Stimulated activated CD8-positive, alpha-beta memory T cell treated with anti-CD3 and anti-CD28 coated beads, Interleukin-15, amount 100 ng/mL, for 1 hour (primary cell): ENCODE measurements at places on chromosomes 12 and 14.
A peak's percentile ranks its signal among the peaks of the same experiment; 100 is the strongest.

GRCh38 chr12:103928682-103929045 lies 1.5 kb upstream of the HSP90B1 start:
- no peak for DNase-seq

- DNase-seq = no peak
Observed at GRCh38 chr12:19196959-19197630, 67.6 kb downstream of the PLEKHA5 start.

- no peak for DNase-seq
Observed at GRCh38 chr12:50397117-50397650, 775 bp upstream of the FAM186A start.

- no peak for DNase-seq
Observed at GRCh38 chr14:76720382-76720813, 40.9 kb upstream of the VASH1 start.

DNA sequence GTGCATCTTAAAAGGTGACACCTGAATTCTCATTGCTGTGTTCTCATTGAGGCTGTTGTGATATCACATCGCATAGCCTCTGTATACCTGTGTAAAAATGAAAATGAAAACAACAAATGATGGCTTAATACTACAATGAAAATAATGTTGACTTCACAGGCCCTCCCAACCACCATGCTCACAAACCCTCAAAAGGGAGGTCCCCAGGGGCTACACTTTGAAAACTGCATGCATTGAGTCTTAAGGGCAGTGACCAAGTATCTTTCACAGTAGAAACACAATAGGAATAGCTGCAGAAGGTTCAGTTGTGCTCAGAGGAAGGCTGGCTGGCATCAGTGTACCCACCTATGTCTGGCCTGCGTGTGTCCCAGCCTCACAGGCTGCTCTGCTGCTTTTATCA lies 27.6 kb upstream of the KCNK13 start:
- DNase-seq = no peak

GRCh38 chr12:2336409-2336829 lies 283.6 kb downstream of the CACNA1C start:
- DNase-seq = no peak

DNA sequence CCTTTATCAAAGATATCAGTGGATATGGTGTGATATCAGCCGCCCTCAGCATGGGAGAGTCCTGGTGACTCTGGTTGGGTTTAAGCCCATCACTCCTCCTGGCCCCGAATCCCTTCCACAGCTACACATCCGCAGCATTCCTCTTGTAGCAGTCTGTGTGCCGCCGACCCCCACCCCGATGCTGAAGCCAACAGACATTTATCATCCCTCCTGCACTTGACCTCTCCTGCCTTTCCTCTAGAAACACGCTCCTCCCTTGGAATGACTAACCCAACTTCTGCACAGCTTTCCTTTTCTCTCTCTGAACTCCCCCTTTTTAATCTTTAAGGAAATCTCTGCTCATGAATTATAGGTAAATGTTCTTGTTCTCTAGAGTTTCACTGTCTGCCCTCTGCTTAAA lies 250.9 kb upstream of the FOXN3 start:
- no peak for DNase-seq

GRCh38 chr14:72916174-72916573 lies 10.1 kb upstream of the DCAF4 start:
- DNase-seq = no peak

GRCh38 chr12:103840876-103841689 lies at the start of gene NT5DC3:
NT5DC3 (minus strand) TSS chr12:103841234; CDS start chr12:103841156, 78 bp downstream.
- DNase-seq = peak; percentile 69

DNA sequence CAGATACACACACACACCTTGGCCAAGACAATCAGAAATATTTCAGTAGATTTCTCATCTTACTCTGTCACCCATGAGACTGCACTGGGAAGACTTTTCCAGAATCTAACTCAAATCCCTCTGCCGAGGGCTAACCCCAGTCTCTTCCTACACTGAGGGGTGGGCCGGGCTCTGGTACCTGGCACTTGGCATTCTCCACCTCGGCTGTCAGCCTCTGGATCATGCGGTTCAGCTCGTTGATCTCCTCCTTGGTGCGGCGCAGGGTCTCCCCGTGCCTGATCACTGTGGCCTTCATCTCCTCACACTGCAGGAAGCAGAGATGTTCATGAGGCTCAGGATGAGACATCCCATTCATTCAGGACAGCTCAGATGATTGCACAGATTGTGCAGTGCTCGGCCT lies 4.9 kb downstream of the KRT83 start:
- no peak for DNase-seq

DNA sequence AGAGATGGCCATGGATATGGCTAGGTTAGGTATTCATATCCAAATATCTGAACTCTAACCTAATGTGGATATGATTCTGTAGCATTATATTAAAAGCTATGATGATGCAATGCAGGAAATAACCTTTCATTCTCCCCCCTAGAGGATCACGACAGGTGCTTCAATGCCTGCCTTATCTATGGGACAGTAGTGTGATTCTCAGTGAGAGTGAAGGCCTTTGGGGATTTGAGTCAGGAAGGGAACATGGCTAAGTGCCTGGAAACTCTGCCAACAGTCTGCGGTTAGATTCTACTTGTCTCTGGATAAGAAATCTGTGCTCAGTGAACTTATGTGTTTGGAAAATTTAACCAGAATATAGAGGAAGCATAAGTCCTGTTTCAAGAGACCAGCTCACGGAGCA lies 81.8 kb downstream of the SLC38A1 start:
- DNase-seq = no peak

DNA sequence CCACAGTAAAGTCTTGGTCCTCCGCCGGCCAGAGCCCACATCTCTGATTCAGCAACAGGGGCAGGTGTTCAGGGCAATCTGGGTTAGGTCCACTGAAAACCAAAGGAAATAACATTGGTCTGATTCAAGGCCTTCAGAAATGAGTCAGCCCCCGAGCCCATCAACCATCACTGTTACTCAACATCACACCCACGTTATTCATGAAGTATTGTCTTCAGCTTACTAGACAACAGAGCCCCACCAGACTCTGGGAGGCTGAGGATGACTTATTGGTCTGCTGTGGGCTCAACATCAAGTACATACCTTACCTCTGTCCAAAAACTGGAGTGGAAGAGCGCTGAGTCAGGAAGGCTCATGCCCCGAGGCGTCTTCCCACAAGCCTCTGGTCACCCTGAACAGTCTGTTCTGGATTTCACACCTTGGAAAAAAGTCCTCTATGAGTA lies 97.5 kb downstream of the ZFP36L1 start:
- no peak for DNase-seq

DNA sequence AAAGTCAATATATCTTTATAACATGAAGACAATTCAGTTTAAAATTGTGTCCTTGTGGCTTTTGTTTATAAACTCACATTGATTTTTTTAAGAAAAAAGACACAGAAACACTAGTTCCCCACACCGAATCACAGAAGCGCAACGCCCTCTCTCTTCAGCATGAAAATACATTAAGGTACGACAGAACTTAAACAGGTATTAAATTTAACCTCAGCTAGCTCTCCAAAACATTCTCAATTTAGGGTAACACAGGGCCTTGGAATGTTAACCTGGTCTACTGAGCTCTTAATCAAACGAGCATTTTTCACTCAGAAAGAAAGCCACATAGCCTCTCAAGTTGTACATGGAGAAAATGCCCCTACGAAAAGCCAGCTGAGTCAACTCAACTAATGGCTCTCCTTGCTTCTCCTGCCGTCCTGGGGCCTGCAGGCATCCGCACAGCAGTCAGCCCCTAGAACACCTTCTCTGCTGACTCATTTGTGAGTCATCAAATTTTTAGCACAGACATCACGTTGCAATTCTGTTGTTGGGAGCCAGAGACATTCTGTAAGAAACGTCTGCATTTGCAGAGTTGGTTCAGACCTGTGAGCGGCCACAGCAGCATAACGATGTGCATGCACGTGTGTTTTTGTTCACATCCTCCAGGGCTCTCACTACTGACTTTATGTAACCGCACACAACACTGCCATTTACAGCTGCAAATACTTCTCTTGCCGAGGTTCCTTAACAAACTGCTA lies 141.6 kb downstream of the ITPR2 start:
- no peak for DNase-seq

DNA sequence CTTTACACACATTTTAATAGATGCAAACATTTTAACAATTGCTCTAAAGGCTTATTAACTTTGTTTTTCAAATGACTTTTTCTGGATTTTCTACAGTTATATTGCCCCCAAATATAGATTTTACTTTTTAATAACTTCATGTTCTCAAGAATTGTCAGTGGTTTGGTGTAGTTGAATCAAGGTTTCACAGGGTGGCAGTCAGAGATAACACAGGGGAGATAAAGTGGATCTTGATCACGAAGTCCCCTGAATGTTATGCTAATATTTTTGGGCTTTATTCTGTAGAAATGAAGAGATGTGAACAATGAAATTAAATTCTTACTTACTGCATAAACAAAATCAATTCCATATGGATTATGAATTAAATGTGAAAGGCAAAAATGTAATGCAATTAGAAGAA lies 248.1 kb downstream of the AEBP2 start:
- no peak for DNase-seq

- DNase-seq = no peak
Observed at GRCh38 chr12:125133616-125134015, 68.4 kb downstream of the AACS start.

- DNase-seq = no peak
Observed at GRCh38 chr12:91202390-91202789, 19.8 kb upstream of the DCN start.

DNA sequence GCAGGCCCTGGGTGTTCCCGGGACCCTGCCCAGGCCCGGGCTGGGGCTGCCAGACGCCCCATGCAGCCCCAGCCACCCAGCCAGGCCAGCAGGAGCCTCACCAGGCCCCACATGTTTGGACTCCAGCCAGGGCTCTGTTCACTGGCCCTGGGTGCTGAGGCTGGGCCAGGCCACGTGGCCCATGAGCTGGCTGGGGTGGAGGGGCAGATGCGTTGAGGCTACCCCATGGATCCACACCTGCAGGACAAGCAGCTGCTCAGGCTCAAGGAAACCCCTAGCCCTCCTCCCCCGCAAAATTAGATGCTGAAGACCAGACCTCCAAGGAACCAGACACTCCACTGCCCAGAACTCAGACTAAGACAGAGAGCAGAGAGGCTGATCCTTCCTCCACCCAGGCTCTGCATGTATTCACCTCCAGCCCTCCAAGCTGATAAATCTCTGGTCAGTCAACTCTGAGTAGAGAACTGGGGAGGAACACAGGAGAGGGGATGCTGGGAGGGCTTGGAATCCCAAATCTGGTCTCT lies 1.6 kb downstream of the CDH24 start:
- DNase-seq = no peak

GRCh38 chr14:51595881-51596455 lies 55.7 kb upstream of the FRMD6 start:
- no peak for DNase-seq

GRCh38 chr14:24307575-24308341 lies at the start of gene CIDEB:
CIDEB (minus strand) TSS chr14:24307977; CDS start chr14:24307858, 119 bp downstream.
- DNase-seq = no peak

DNA sequence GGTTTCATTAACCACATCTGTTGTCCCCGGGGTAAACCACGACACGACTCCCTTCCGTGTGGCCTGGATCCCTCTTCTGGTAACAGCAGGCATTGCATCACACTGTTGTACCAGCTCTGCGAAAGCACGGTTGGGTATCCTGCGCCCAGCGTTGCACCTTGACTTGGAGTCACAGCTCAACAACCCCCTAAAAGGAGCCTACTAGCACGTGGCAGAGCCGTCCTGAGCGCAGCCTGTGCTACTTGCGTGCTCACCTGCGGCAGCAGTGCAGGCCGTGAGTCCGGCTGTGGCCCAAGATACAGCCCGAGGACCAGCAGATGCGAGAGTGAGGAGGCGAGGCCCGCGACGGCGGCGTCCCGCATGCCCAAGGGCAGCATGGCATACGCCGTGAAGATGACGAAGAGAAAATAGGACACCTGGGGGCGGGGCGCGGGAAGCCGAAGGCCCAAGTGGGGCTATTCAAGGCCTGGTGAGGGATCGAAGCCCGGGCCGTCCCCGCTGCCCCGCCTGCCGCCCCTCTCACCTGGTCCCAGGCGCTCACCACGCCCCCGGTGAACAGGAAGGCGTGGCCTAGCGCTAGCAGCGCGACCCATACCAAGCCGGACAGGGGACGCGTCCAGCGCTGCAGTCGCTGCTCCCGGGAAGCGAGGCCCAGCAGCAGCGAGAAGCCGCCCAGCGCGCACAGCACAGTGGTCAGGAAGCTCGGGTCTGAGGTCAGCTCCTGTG lies 2.4 kb downstream of the ADCY4 start:
- peak; percentile 68 for DNase-seq

GRCh38 chr14:64758025-64758521 lies 53.8 kb downstream of the PLEKHG3 start:
- DNase-seq = no peak

- DNase-seq = no peak
Observed at GRCh38 chr12:15274561-15274967, 47.7 kb upstream of the PTPRO start.

DNA sequence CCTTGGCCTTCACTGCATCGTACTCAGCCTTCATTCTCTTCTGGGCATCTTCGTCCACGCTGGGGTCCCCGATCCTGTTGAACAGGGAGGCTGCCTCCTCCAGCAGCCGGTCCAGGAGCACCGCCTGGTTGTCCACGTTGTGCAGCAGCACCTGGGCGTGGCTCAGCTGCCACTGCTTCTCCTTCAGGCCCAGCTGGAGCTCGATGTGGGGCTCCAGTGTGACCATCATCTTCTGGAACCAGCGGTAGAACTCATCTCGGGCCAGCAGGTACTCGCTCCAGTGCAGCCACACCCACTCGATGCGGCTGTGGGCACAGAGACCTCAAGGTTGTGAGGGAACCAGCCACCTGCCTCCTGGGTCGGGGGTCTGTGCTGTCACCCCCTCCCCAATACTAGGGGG lies 50.5 kb downstream of the SYNE3 start:
- no peak for DNase-seq

GRCh38 chr12:23855813-23856212 lies 93.7 kb downstream of the SOX5 start:
- no peak for DNase-seq

- DNase-seq = peak; percentile 7
Observed at GRCh38 chr12:110281549-110282299, 677 bp downstream of the ATP2A2 start.

GRCh38 chr14:105314287-105315200 lies at the start of gene PACS2:
PACS2 (plus strand) TSS chr14:105314748; CDS start chr14:105314919, 171 bp downstream.
- no peak for DNase-seq

DNA sequence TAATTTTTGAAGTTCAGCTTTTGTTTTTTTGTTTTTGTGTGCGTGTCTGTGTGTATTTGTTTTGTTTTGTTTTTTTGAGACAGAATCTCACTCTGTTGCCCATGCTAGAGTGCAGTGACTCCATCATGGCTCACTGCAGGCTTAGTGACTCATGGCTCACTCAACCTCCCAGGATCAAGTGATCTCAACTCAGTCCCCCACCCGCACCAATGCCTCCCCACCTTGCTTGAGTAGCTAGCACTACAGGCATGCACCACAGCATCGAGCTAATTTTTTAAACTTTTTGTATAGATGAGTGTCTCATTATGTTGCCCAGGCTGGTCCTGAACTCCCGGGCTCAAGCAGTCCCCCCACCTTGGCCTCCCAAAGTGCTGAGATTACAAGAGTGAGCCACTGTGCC lies 981.4 kb downstream of the BCL11B start:
- no peak for DNase-seq

DNA sequence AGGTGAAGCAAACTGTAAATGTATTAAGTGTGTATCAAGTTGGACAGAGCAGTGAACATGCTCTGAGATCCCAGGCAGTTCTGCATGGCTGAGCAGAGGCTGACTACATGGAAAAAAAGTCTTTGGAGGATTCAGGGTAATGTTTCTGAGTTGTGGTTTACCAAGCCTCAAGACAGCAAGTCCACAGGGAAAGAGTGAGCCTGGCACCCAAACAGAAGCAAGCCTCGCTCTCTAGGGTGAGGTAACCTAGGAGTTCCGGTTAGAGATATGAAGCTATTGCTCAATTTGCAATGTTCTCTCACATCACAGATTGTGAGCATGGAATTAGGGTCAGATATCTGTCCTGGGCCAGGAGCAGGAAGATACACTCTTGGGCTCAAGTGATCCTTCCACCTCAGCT lies 158.6 kb downstream of the MON2 start:
- DNase-seq = no peak
